Peyer's patch (tissue), 4 donors: ENCODE measurements at places on chromosomes 6 and 20. TPM values are rescaled to one million over a fixed set of nuclear protein-coding genes. Genes with fewer than 3 reads are reported as not detected.

GRCh38 chr6:37550191-37550831 lies 50.6 kb upstream of the CCDC167 start:
- H3K36me3 ChIP-seq, result no peaks in the 10 kb centered on the region
- H3K4me3 ChIP-seq, result no peak overlapping the region
- DNase-seq, result no peak
- H3K27ac ChIP-seq, result no peak overlapping the region

MYBL2 gene
- total RNA-seq, result 2.2 TPM

- no peaks in the 10 kb centered on the region for H3K27me3 ChIP-seq
- H3K36me3 ChIP-seq, result no peaks in the 10 kb centered on the region
- no peak overlapping the region for H3K27ac ChIP-seq
- H3K4me3 ChIP-seq, result no peak overlapping the region
Measured at GRCh38 chr6:159074120-159074684, 29.4 kb upstream of the TAGAP start.

- no peaks in the 10 kb centered on the region for H3K4me1 ChIP-seq
- no peak for DNase-seq
- H3K4me3 ChIP-seq, result no peak overlapping the region
- H3K27me3 ChIP-seq, result no peaks in the 10 kb centered on the region
- no peak overlapping the region for H3K27ac ChIP-seq
Measured at GRCh38 chr20:22924046-22924737, 110.9 kb upstream of the SSTR4 start.

GRCh38 chr6:189676-190075 lies 102.6 kb upstream of the DUSP22 start:
- DNase-seq, result no peak
- no peaks in the 10 kb centered on the region for H3K27me3 ChIP-seq
- H3K27ac ChIP-seq, result no peak overlapping the region
- no peaks in the 10 kb centered on the region for H3K36me3 ChIP-seq
- H3K4me3 ChIP-seq, result no peak overlapping the region
- H3K4me1 ChIP-seq, result peaks cover 7% of the 10 kb centered on the region

TMEM239 gene
- not detected for total RNA-seq

DNA sequence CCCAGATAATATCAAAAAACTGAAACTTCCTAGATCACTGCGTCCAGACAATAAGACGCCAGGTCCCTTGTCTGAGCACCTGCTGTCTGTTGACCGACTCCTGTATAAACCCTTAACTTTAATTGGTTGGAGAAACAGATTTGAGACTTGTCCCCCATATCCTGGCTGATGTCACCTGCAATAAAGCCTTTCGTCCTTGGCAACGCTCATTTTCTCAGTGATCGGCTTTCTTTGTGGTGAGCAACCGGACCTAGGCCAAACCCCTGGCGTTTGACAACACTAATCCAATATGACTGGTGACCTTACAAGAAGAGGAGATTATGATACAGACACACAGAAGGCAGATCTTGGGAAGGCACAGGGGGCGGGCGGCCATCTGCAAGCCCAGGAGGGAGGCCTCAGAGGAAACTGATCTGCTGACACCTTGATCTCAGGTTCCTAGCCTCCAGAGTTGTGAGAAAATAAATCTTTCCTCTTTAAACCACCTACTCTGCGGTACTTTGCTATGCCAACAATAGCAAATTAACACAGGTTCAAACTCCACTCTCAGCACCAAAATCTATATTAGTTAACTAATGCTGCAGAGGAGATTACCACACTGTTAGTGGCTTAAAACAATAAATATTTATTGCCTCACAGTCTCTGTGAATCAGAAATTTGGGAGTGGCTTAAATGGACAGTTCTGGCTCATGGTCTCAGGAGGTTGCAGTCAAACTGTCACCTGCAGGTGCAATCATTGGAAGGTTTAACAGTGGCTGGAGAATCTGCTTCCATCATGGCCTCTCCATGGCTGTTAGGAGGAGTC lies 178.7 kb downstream of the OTOR start:
- no peaks in the 10 kb centered on the region for H3K4me1 ChIP-seq
- H3K36me3 ChIP-seq, result no peaks in the 10 kb centered on the region
- no peak overlapping the region for H3K4me3 ChIP-seq
- H3K27ac ChIP-seq, result no peak overlapping the region

DNA sequence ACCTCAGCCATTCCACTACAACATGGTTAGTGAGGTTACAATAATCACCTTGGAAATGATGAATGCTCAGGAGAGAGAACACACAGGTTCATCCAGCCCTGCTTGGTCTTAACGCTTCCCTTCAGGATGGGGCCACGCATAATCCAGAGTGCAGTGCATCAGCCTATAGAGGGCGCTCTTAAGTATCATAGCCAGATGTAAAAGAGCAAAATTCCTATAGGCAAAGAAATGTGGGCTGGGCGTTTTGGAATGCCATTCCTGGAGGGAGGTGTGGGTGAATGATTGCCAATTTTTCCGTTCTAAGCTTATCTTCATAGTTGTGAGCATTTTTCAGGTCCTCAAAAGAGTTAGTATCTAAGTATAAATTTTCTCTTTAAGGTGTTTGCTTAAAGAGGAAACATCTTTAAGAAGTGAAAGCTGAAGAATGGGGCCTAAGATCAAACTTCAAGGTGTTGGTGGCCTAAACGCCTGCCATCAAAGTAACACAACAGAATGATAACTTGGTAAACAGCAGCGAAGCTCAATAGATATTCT lies 1.8 kb downstream of the RIPOR2 start:
- DNase-seq, result peak; percentile 75
- peaks cover 4% of the 10 kb centered on the region for H3K4me1 ChIP-seq
- no peaks in the 10 kb centered on the region for H3K27me3 ChIP-seq
- peak overlapping the region; percentile 80 for H3K27ac ChIP-seq
- H3K4me3 ChIP-seq, result peak overlapping the region; percentile 42
- no peaks in the 10 kb centered on the region for H3K36me3 ChIP-seq

ZNF831 gene
- 1.7 TPM for total RNA-seq

DNA sequence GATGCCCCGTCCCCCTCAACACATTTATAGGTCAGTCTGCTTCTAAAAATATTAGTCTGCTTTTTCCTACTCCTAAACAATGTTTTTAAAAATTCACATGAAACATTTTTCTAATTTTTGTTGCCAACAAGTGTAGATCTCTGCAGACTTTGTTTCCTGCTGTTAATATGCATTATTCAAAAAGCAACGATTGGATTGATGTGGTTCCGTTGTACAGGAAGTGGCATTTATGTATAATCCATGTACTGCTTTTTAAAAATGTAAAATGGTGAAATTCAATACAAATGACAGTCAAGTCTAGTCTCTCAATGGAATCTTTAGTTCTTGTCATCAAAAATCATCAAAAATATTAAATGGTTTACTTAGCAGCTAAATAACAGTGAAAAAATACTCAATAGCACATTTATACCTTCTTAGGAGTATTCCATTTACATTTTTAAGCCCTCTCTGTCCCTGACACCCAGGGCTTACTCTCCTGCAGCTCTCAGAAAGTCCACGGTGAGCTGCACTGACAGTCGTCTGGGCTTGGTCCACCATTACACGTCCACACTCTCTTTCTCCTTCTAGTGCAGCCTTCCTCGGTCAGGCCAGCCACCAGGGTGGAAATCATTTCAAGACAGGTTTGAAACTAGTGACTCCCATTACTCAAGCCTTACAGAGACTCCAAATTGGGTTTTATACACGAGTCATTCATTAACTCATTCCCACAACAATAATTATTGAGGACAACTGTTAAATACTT lies 211.5 kb downstream of the TMEM200A start:
- H3K27ac ChIP-seq, result no peak overlapping the region
- H3K4me1 ChIP-seq, result no peaks in the 10 kb centered on the region
- H3K4me3 ChIP-seq, result no peak overlapping the region
- no peaks in the 10 kb centered on the region for H3K36me3 ChIP-seq

GRCh38 chr6:23011615-23012014 lies 442.2 kb downstream of the HDGFL1 start:
- DNase-seq, result no peak
- H3K4me1 ChIP-seq, result no peaks in the 10 kb centered on the region
- no peak overlapping the region for H3K4me3 ChIP-seq
- no peaks in the 10 kb centered on the region for H3K36me3 ChIP-seq
- H3K27me3 ChIP-seq, result no peaks in the 10 kb centered on the region

LMBRD1 gene
- 62.7 TPM for total RNA-seq

GRCh38 chr6:3357678-3358077 lies 98.9 kb downstream of the PSMG4 start:
- no peak overlapping the region for H3K4me3 ChIP-seq
- H3K27me3 ChIP-seq, result no peaks in the 10 kb centered on the region
- DNase-seq, result no peak
- H3K36me3 ChIP-seq, result no peaks in the 10 kb centered on the region
- H3K4me1 ChIP-seq, result peaks cover 47% of the 10 kb centered on the region

DNA sequence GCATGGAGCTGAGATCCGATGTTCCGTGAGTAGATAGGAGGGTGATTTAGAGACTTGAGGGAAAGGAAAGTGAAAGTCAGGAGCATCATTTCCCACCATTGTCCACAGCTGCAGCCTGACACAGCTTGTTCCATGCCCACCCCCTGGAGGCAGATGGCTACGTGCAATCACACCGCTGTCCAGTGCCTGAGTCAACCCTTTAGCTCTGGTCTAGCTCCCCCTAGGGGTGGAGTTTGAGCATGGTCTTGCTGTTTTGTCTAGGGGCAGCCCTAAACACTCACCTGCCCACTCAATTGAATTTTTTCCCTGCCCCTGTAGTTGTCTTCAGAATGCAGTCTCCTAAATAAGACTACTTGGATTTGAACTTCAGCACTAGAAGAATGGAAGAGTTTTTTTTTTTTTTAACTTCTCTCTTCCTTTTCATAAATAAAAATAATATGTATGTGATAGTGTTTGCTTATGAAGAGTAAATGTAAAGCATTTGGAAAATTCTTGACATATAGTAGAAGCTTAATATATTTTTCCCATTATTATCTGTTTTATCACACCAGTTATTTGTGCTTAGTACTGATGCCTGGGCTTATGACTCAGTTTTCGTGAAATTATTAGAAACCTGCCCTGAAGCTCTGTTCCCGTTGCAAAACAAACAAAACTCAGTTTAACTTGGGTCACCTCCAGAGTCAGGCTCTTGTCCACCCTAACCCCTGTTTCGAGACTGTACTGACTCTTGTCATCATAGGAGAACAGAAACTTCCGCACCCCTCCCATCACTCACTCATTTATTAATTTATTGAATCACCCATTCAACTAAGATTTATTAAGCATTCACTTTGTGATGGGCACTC lies 814.8 kb downstream of the MAFB start:
- H3K27me3 ChIP-seq, result no peaks in the 10 kb centered on the region
- no peak overlapping the region for H3K27ac ChIP-seq
- no peaks in the 10 kb centered on the region for H3K36me3 ChIP-seq

GRCh38 chr6:36594029-36594815 lies at the start of gene SRSF3:
Gene SRSF3 (plus strand): TSS chr6:36594362. CDS start chr6:36596763, 2,401 bp downstream.
- H3K27me3 ChIP-seq, result no peaks in the 10 kb centered on the region
- peaks cover 27% of the 10 kb centered on the region for H3K36me3 ChIP-seq
- DNase-seq, result peak; percentile 97

DNA sequence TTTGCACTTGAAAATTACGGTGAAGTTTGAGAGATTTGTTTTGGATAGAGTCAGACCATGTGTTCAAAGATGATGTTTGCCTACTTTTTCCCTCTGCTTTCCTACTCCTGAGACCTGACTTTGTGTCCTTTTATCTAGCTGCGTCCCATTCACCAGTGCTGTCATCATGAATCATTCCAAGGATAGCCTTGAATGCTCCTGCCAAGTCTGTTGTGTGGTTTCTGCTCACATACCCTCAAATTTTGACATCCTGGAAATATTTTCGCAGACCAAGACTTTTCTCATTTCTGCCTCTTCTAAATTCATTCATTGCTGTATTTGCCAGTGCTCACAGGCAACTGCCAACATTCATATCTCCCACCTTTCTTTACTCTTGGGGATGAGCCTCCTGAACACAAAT lies 175.9 kb upstream of the SCGN start:
- H3K27ac ChIP-seq, result no peak overlapping the region
- DNase-seq, result no peak
- H3K4me3 ChIP-seq, result no peak overlapping the region
- no peaks in the 10 kb centered on the region for H3K27me3 ChIP-seq
- H3K4me1 ChIP-seq, result no peaks in the 10 kb centered on the region
- no peaks in the 10 kb centered on the region for H3K36me3 ChIP-seq

GRCh38 chr6:143232849-143233248 lies 172.2 kb downstream of the AIG1 start:
- H3K4me3 ChIP-seq, result no peak overlapping the region
- no peaks in the 10 kb centered on the region for H3K4me1 ChIP-seq
- no peak overlapping the region for H3K27ac ChIP-seq
- DNase-seq, result peak; percentile 50

DNA sequence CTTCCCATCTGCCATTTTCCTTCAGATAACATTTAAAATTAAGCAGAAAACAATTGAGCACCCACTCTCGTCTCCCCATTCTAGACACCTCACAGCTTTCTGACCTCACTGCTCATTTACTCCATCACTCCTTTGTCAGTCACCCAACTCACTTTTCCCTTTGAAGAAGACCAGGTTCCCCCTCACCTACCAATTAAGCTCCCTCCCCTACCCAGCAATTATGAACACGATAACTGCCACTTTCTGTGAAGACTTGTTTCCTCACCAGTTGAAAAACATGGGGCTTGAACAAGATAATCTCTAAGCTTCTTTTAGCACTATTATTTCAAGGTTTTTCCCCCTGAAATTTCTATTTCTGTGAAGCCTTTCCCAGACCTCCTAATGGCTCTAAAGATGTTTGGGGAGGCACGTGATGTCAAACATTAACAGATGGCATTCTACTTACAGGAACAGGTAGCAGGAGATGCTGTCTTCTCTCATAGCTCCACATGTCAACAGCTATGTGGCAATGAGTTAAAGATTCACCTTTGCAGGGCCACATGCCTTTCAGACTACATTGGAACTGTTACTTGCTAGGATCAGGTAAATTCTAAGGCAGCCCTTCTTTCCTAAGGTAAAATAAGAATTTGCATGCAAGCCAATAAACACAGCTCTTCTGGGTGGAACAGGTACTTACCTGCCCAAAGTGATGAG lies 24.8 kb upstream of the SLA2 start:
- no peaks in the 10 kb centered on the region for H3K27me3 ChIP-seq
- no peaks in the 10 kb centered on the region for H3K4me1 ChIP-seq
- DNase-seq, result no peak
- H3K36me3 ChIP-seq, result no peaks in the 10 kb centered on the region

- H3K27ac ChIP-seq, result no peak overlapping the region
- H3K27me3 ChIP-seq, result no peaks in the 10 kb centered on the region
- H3K4me3 ChIP-seq, result no peak overlapping the region
- H3K36me3 ChIP-seq, result no peaks in the 10 kb centered on the region
Measured at GRCh38 chr6:13472099-13472498, 15.3 kb downstream of the GFOD1 start.

DNA sequence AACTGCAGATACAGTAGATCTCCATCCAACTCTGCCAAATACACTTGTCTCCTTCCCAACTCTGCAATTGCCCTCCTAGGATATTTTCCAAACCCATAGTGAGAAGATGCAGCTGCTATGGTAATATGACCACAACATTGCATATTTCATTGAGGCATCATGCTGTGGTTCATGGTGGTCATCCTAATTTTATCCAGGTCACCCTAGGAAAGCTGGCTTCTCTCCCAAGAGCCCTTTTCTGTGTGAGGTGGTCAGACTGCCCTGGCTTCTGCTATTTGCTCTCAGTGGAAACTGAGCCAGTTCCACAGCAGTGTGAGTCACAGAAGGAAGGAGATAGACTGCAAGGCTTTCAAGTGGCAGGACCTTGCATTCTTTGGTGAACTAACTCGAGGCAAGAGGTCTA lies 5.5 kb downstream of the OGFRL1 start:
- H3K36me3 ChIP-seq, result no peaks in the 10 kb centered on the region
- DNase-seq, result no peak
- H3K4me1 ChIP-seq, result no peaks in the 10 kb centered on the region
- H3K4me3 ChIP-seq, result no peak overlapping the region

PSMA7 gene
- total RNA-seq, result 181 TPM
